ENCODE measurements at places on chromosomes 7 and 10.

GRCh38 chr7:43479042-43479441 is 103.9 kb upstream of the STK17A start:
- no peak for DNase-seq

- DNase-seq: no peak
Observed at GRCh38 chr10:19902456-19902855, 86.2 kb downstream of the PLXDC2 start.

- DNase-seq: no peak
Observed at GRCh38 chr10:44937196-44938005, 22.2 kb upstream of the RASSF4 start.

- DNase-seq: no peak
Observed at GRCh38 chr10:71262027-71262426, 49.7 kb downstream of the UNC5B start.

DNA sequence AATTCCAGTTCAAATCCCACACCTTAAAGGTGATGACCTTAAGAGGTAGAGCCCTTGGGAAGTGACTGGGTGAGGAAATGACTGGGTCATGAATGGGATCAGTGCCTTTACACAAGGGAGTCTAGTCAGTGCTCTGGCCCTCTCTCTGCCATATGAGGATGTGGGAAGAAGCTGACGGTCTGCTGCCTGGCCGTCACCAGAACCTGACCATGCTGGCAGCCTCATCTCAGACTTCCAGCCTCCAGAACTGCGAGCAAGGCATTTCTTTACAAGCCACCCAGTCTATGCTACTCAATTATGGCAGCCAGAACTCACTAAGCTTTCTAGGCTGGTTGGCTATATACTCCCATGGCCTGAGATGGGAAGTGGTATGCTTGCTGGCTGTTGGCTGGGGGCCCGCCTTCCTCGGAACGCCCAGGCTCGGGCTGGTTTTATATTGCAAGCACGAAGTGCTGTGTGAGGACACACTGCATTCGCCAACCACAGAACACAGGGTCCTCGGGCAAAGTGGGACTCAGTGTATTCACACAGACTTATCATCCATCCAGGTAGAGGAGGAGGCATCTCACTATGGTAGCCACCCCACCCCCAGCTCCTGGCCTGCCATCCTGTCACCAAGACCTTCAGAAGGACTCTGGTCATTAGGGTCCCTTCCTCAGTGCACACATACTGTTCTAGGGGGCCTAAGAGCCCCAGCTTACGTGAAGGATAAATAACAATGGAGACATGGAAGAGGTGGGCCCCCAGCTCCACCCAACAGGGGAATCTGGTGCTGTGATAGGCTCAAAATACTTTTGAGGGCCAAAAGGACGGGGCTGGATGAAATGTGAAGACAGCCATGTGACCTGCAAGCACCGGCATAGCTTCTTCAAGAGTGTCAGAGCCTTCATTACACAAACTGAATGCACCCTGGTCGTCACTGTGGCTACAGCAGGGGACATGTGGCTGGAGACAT is 49.0 kb downstream of the ZRANB1 start:
- no peak for DNase-seq

- DNase-seq: no peak
Observed at GRCh38 chr10:123721441-123722049, 55.4 kb downstream of the GPR26 start.

GRCh38 chr7:127114742-127115265 is 137.9 kb downstream of the GRM8 start:
- no peak for DNase-seq

GRCh38 chr10:56317603-56318002 is 43.5 kb downstream of the ZWINT start:
- no peak for DNase-seq

- DNase-seq: no peak
Observed at GRCh38 chr10:60340973-60341372, 48.7 kb downstream of the ANK3 start.

DNA sequence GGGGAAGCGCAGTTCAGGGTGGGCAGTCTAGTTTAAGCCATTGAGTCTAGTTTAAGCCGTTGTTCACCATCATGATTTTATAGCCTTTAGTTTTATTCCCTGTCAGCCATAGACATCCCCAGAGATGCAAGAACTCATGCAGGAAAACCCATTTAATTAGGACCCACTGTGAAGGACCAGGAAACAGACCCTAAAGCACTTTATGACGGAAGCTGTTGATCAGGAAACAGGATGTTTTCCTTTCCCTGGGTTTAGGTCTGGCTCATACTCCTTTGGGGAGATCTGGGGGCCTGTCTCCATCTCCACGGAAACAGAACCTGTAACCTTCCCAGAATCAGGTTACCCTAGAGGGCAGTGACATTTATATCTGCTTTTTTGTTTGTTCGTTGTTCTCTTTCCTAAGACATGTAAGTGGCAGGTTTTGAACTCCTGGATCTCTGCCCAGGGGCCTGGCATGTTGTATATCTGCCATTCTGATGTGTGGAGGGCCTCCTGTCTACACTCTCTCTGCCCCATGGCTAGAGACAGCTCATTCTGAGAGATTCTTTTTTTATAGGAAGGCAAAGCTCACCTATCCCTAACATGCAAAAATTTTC is 657.2 kb upstream of the GALNT17 start:
- no peak for DNase-seq

- no peak for DNase-seq
Observed at GRCh38 chr7:139264220-139264619, 33.2 kb downstream of the UBN2 start.

DNA sequence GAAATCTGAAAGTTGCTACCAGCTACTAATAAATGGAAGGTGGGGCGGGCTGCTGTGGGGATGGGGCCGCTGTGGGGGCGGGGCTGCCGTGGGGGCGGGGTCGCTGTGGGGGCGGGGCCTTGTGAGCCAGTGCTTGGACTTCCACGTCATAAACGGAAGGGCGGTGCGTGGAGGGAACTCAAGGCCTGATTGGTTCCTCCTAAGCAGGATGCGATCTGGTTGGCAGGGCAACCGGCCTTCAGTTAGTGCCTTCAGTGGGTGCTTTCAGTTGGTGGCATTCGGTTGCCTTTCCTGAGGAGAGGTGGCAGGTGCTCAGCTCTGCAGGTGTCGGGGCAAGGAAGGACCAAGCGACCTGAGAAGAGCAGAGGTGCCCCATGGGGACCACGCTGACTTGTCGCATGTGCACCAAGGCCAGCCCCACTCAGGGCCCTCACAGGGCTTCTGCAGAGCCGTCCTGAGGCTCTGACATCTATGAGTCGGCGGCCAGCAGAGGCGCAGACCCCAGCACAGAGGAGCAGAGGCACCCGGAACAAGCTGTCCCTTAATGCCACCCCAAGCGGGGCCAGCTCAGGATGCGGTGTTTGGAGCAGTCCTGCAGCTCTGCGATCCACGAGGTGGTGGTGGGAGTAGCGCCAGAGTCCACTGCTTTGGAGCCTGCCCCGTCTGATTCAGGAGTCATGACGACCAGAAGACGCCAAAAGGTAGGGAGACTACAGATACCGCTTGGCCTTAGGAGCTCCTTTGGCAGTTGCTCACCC is 54.4 kb upstream of the PDSS1 start:
- no peak for DNase-seq

- no peak for DNase-seq
Observed at GRCh38 chr10:91433620-91434019, 23.5 kb downstream of the HECTD2 start.

GRCh38 chr10:128945398-128945797 is 521.6 kb upstream of the MGMT start:
- no peak for DNase-seq

- no peak for DNase-seq
Observed at GRCh38 chr7:158377800-158378623, 209.6 kb downstream of the PTPRN2 start.

DNA sequence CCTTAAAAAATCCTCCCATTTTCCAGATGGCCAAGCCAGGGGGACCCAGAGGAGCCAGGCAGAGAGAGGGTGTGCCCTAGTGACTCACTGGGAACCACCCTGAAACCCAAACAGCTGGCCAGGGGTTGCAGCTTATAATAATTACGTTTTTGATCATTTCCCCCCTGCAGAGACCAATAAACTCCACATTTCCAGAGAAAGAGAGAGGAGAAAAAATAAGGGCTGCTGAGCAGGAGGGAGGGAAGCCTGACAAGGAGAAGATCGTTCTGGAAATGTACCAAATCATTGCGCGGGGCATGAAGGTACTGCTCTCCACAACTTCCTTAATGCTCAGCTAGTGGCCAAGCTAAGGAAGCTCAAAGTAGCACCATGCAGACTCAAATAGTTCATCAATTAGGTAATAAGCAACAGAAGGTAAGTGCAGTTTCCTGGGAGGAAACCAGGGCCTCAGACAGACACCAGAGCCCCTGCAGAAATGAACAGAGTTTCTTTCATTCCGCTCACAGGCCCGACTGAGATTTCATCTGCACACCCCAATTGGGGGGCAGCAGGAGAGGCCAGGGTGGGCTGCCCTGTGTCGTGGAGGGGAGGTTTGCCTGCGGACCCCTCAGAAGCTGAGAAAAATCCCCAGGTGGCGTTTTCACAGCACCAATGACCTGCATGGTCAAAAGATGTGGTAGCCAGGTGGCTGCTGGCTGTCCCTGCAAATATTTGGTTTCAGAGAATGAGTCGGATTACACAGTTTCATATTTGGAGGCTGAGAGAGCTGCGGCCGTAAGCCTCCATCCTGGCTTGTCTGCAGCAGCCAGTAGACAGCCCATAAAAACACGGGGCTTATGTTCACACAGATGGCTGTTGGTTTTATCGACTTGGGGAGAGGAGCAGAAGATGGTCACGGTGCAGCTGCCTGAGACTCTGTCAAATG is 153.2 kb upstream of the LYZL2 start:
- no peak for DNase-seq

DNA sequence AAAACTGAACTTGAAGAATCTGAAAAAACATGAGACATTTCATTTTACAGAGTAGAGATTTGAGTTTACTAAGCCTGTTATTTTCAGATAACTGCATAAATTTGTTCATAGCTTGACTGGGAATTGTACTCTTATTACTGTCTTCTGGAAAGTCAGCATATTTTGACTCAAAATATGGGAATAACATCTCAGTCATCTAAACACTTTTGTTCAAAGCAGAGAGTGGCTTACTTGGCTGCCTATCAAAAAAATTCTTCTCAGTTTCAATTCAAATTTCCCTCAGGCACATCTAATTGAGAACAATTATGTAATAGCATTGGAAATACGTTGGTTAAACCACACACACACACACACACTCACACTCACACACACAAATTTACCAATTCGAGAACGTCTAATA is 384.6 kb downstream of the ARL4A start:
- DNase-seq: no peak

DNA sequence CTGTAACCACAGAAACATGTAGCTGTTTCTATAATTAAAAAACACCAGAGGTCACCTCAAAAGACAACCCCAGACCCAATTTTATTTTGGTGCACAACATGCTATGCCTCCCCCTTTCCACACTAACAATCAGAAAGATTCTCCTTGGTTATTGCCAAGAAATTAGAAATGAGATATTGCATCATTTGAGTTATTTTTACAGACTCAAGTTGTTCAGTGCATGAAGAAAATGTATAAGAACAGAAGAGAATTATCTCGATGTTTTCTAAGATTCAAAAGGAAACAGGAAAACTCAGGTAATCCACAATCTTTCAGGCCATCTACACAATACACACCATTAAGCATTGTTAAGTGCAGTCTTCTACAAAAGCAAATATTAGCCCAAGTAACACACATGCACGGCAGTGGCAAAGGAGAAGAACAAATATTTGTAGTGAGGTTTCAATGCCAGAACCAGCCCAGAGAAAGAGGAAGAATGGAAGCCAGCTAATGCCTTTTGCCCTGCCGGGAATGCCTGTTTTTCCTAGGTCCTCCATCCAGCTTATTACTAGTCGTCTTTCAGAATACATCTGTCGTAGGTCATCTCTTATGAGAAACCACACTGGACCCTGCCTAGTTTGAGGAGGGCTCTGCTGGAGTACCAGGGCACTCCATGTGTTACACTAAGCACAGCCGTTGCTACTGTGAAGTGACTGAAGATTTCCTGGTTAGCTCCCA is 67.6 kb upstream of the C1GALT1 start:
- DNase-seq: no peak

DNA sequence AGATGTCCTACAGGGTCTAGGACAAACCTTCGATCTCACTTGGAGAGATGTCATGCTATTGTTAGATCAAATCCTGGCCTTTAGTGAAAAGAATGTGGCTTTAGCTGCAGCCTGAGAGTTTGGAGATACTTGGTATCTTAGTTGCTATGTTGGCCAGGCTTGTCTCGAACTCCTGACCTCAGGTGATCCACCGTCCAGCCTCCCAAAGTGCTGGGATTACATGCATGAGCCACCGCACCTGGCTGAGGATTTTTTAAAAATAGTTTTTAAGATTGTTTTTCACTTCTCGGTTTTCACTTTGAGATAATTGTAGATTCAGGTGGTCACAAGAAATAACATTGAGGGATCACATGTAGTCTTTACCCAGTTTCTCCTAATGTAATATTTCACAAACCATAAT is 738.3 kb upstream of the POM121L12 start:
- DNase-seq: no peak

DNA sequence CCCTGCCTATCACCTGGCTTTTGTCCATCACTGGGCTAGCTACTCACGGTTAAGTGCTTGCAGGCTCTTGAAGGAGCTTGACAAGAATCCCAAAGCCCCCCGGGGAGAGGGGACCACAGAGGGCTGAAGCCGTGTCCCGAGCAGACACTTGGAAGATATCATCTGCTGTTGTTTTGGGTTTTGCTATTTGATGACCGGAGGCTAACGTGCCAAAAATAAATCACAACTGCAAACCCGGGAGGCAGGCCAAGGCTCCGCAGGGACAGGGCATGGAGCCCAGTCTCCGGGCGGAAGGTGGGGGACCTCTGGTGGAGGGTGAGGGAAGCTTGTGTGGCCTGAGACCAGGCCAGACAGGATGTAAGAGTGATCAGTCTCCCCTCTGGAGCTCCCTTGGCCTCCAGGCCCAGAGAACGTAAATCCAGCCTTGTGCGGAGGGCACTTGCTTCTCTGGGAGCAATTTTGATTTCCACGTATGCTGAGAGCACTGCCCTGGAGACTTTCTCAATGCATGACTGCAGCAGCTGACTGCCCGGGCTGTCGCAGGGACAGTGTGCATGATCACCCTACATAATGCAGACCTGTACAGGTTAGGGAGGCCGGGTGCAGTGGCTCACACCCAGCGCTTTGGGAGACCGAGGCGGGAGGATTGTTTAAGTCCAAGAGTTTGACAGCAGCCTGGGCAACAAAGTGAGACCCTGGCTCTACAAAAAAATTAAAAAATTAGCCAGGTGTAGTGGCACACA is at the start of gene PHKG1:
Gene PHKG1, minus strand, starts transcription at position 164 of the 743 bp plus-strand sequence. CDS start 4,011 bp downstream, outside the sequence.
- peak; percentile 59 for DNase-seq

GRCh38 chr7:7566651-7567611 is at the start of gene MIOS:
TSS of gene MIOS (plus strand) at chr7:7566884. CDS start at chr7:7572476, 5,592 bp downstream.
- no peak for DNase-seq

GRCh38 chr7:32283546-32283945 is 206.6 kb downstream of the LSM5 start:
- no peak for DNase-seq

GRCh38 chr7:138205614-138206150 is 129.4 kb downstream of the AKR1D1 start:
- no peak for DNase-seq

Measured in smooth muscle cell of the brain vasculature (primary cell).